ENCODE measurements at places on chromosomes 5 and 9. TPM values are rescaled to one million over a fixed set of nuclear protein-coding genes. Genes with fewer than 3 reads are reported as not detected.

DNA sequence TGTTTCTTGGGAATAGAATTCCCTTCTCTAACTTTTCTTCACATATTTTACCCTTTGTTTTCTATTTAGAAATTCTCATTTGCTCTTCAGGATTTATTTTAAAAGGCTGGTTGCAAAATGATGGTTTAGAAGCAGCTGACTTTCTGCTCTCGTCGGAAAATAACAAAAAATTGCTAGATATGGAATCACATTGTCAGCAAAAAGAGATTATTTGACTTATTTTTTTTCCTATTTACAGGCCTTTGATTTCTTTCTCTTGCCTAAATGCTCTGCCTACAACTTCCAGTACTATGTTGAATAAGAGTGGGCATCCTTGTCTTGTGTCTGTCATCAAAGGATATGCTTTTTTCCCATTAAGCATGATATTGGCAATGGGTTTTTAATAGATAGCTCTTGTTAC lies 1619.1 kb upstream of the ACO1 start:
- no peak for DNase-seq
- no peaks in the 10 kb centered on the region for H3K36me3 ChIP-seq
- no peaks in the 10 kb centered on the region for H3K27me3 ChIP-seq
- no peak overlapping the region for H3K4me3 ChIP-seq
- no peaks in the 10 kb centered on the region for H3K4me1 ChIP-seq
- no peak overlapping the region for H3K27ac ChIP-seq

GRCh38 chr5:33237471-33237870 lies 203.3 kb upstream of the TARS1 start:
- H3K4me1 ChIP-seq, result peaks cover 9% of the 10 kb centered on the region
- no peaks in the 10 kb centered on the region for H3K27me3 ChIP-seq
- H3K4me3 ChIP-seq, result no peak overlapping the region
- H3K36me3 ChIP-seq, result no peaks in the 10 kb centered on the region
- H3K27ac ChIP-seq, result no peak overlapping the region
- no peak for DNase-seq

DNA sequence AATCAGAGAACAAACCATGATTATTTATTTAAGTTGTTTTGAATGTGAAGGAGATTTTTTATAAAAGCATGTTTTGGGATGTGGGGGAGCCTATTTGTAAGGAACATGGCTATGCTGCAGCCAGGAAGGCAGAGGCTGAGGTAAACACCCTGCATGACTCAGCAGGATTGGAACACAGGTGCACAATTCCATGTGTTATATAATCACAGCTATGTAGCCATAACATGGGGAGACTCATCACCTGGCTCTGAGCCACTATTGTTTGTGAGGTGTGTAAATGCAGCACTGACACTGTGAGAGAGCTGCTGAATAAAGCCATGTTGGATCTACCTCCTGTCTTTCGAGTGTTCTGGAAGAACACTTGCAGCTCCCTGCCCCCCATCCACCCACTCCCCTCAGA lies 1009.8 kb downstream of the DNAH5 start:
- H3K4me3 ChIP-seq, result no peak overlapping the region
- no peaks in the 10 kb centered on the region for H3K36me3 ChIP-seq
- DNase-seq, result no peak
- no peaks in the 10 kb centered on the region for H3K27me3 ChIP-seq

DNA sequence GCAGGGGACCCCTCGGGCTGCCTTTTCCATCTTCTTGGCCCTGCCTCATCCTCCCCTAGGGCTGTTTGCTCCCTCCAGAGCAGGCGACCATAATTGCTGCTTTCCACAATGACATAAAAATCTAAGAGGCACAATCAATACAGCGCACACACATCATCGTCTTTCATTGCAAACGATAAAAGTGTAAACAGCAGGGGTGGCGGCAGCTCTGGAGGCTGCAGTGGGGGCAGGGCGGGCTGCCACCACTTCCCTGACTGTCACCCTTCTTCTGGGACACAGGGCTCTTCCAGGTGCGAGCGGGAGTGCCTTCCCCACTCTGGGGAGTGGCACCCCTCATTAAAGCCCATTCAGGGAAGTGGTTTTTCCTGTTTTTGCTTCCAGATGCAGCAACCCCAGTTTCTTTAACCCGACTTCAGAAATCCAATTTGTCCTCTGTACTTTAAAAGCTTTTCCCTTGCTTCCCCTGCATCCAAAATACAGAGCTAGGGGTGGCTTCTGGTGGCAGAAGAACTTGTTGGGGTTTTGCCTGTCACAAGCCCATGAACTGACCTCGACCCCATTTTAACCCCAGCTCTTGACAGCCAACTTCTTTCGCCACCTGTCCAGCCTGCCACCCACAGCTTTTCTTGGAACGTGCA lies 45.7 kb downstream of the TSPAN17 start:
- DNase-seq, result no peak
- H3K4me3 ChIP-seq, result no peak overlapping the region
- no peak overlapping the region for H3K27ac ChIP-seq

DNA sequence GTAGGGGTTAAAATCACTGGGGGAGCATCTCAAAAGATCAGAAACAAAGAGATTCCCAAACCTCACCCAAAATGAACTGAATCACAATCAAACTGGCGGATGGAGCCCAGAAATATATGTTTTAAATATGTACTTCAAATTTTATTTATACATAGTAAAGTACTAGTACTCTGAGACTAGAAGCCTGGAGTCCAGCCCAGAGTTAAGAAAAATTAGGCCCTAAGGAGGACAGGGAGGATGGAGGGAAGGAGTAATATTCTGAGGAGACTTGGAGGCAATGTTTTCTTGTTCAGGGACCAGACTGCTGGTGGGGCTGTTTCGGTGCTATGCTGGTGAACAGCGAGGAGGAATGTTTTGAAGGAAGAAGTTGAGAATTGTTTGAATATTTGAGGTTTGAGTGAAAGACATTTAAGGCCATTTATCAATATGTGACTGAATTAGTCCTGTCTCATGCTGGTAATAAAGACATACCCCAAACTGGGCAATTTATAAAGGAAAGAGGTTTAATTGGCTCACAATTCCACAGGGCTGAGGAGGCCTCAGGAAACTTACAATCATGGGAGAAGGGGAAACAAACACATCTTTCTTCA lies 552.4 kb upstream of the DAB2 start:
- H3K27ac ChIP-seq, result no peak overlapping the region
- no peak for DNase-seq
- no peak overlapping the region for H3K4me3 ChIP-seq
- H3K36me3 ChIP-seq, result no peaks in the 10 kb centered on the region

DNA sequence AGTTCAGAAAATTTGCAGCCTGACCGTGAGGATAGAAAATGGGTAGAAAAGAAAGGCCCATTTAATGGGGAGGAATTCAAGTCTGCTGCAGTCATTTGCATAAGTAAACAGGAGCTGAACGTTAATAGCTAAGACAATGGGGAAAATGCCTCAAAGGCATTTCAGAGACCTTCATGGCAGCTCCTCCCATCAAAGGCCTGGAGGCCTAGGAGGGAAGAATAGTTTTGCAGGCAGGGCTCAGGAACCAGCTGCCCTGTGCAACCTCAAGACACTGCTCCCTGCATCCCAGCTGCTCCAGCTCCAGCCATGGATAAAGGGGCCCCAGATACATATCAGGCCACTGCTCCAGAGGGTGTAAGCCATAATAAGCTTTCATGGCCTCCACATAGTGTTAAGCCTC lies 32.2 kb upstream of the CDH18 start:
- no peak overlapping the region for H3K27ac ChIP-seq
- no peak for DNase-seq
- no peaks in the 10 kb centered on the region for H3K36me3 ChIP-seq
- no peaks in the 10 kb centered on the region for H3K27me3 ChIP-seq
- H3K4me3 ChIP-seq, result no peak overlapping the region

- peaks cover 3% of the 10 kb centered on the region for H3K4me1 ChIP-seq
- H3K27ac ChIP-seq, result no peak overlapping the region
Observed at GRCh38 chr9:130225586-130225985, 40.0 kb upstream of the HMCN2 start.

SH3PXD2B gene
- 5.2 TPM for total RNA-seq

DNA sequence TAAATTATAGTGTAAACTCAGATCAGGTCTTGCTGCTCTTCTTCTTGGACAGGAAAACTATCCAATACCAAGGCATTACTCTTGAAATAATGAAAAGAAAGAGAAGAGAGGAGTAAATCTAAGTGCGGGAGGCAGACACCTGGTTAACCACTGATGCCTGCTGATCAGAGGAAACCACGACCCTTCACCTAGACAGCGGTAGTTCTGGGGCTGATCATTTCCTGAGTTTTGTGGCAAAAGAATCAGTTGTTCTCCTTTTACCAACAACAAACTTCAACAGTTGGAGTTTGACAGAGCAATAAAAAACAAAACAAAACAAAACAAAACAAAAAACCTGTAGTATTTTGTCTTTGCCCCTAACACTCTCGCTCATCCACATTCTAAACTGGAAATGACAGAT lies 3.0 kb downstream of the RLN1 start:
- H3K27ac ChIP-seq, result no peak overlapping the region
- no peak for DNase-seq
- no peaks in the 10 kb centered on the region for H3K27me3 ChIP-seq
- H3K4me3 ChIP-seq, result no peak overlapping the region

DDX4 gene
- not detected for total RNA-seq

GRCh38 chr5:87030699-87031098 lies 237.0 kb upstream of the RASA1 start:
- H3K36me3 ChIP-seq, result no peaks in the 10 kb centered on the region
- no peak for DNase-seq
- H3K4me1 ChIP-seq, result no peaks in the 10 kb centered on the region
- H3K27ac ChIP-seq, result no peak overlapping the region

GRCh38 chr5:106957336-106957735 lies 713.4 kb downstream of the EFNA5 start:
- no peak overlapping the region for H3K27ac ChIP-seq
- no peaks in the 10 kb centered on the region for H3K36me3 ChIP-seq
- no peaks in the 10 kb centered on the region for H3K27me3 ChIP-seq

DNA sequence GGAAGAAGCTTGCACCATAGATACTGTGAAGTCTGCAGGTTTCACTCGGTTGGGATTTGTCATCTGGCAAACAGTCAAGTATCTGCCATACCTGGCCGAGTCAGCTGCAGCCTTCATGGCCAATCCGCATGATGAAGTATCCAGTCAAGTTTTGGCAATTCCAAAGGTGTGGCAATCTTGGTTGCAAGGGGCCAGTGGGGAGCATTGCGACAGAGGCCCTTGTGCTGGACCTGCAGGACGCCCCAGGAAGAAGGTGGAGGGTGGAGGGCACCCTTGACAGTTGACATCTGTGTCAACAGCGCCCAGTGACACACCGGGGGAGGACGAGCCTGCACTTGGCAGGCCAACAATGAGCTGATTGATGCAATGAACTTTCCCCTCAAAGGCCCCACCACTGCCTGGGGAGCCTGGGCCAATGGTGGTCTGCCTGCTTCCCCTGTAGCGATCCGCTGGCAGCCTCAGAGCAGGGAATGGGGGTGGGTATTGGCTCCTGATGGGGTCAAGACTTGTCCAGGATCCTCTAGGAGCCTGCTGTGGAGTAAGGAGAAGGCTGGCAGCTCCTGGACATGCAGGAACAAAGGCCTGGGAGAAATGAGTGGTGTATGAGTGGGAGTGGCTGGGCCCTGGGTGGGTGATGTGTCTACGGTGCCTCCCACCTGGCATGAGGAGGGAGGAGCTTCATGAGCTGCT lies 122.8 kb upstream of the PITX1 start:
- H3K27me3 ChIP-seq, result peaks cover 47% of the 10 kb centered on the region
- H3K4me1 ChIP-seq, result no peaks in the 10 kb centered on the region
- no peak overlapping the region for H3K27ac ChIP-seq
- H3K4me3 ChIP-seq, result no peak overlapping the region
- DNase-seq, result no peak

- H3K4me1 ChIP-seq, result no peaks in the 10 kb centered on the region
- no peak overlapping the region for H3K27ac ChIP-seq
- H3K4me3 ChIP-seq, result no peak overlapping the region
- H3K27me3 ChIP-seq, result no peaks in the 10 kb centered on the region
- H3K36me3 ChIP-seq, result no peaks in the 10 kb centered on the region
- DNase-seq, result no peak
Observed at GRCh38 chr5:52554293-52554692, 233.4 kb upstream of the ITGA1 start.

DNA sequence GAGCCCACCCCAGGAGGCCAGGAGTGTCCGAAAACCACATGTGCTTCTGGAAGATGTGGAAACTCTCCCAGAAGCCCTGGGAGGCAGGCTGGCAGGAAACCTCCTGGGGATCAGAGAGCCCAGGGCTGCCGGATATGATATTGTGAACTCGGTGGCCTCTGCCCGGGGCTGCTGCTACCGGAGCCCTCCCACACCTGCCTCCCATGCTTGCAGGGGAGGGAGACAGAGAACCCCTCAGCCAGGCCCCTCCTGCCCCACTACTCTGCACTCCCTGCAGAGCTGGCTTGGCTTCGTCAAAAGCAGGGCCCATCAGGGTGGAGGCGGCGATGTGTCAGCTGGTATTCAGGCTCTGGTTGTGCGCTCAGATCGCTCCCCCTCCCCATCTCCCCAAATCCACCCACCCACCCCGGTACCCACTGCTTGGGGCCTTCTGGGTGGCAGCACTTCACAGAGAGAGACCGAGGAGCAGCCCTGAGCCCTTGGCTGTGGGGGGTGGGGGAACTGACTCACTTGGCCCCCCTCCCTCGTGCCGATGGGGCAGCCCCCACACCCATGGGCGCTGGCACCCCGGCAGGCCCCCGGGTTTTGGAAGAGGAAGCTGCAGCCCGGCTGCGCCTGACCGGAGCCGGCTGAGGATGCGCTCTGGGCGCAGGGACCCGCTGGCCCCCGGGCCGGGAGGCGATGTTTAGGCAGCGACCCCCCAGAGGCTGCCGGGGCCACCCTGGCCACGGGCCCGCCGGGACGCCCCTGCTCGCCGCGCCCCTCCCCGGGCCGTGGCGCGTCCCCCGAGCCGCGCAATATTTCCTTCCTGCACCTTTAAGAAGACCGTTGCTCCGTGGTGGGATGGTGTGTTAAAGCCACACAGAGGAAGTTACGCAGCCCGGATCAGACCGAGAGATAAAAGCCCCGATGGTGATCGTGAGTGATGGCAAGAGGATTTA lies 786 bp upstream of the NTNG2 start:
- H3K27ac ChIP-seq, result no peak overlapping the region
- peak overlapping the region; percentile 74 for H3K4me3 ChIP-seq
- H3K4me1 ChIP-seq, result peaks cover 45% of the 10 kb centered on the region
- no peaks in the 10 kb centered on the region for H3K36me3 ChIP-seq

DNA sequence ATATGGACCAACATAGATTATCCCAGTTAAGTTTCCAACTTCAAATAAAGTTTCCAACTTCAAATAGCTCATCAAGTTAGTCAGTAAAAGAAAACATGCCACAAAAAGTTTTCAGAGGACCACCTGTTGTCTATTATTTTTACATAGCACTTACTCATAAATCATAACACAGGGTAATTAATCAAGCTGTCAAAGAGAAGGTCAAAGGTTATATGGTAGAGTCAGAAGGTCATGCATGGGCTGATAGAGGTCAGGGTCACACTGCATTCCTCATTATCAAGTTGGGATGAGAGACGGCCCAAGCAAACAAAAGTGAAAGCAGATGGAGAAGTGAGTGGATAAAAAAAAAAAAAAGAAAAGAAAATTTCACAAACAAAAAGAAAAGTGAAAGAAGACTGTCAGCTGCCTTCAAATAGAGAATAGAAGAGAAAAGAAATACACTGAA lies 145.5 kb upstream of the POU5F2 start:
- no peak overlapping the region for H3K27ac ChIP-seq
- no peaks in the 10 kb centered on the region for H3K36me3 ChIP-seq
- no peaks in the 10 kb centered on the region for H3K4me1 ChIP-seq
- no peak overlapping the region for H3K4me3 ChIP-seq
- no peak for DNase-seq
- H3K27me3 ChIP-seq, result no peaks in the 10 kb centered on the region
